ENCODE measurements at places on chromosomes 1 and 21. TPM values are rescaled to one million over a fixed set of nuclear protein-coding genes. Genes with fewer than 3 reads are reported as not detected.

DNA sequence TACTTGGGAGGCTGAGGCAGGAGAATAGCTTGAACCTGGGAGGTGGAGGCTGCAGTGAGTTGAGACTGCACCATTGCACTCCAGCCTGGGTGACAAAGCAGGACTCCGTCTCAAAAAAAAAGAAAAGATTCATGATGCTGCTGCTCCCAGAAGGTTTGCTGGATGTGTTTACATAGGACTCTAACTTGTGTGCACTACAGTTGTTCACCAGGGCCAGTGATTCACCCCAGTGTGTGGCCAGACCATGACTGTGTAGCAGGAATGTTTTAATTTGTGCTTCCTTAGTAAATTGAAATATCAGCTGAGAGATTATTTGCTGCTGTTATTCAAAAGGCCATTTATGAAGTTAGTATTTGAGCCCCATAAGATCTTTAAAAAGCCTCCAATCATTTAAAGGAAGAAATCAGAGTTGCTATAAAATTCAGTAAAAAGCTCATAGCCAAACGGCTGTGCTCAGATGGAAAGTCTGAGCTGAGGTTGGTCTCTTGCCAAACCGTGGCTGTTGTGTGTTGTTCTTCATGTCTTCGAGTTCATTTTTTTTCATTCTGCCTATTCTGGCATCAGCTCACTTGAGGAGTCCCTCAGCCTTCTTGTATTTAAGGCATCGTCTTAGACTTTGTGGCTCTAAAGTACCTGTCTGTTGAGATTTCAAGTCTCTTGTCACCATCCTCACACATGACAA is 18.1 kb upstream of the PGD start:
- no peak for DNase-seq

Gene PDPN
- total RNA-seq = 0.20 TPM

- DNase-seq = no peak
Observed at GRCh38 chr1:183124259-183124658, 61.8 kb upstream of the LAMC2 start.

Gene HSD3B2
- total RNA-seq = not detected

- DNase-seq = no peak
Observed at GRCh38 chr1:16978567-16979474, 1.6 kb downstream of the MFAP2 start.

DNA sequence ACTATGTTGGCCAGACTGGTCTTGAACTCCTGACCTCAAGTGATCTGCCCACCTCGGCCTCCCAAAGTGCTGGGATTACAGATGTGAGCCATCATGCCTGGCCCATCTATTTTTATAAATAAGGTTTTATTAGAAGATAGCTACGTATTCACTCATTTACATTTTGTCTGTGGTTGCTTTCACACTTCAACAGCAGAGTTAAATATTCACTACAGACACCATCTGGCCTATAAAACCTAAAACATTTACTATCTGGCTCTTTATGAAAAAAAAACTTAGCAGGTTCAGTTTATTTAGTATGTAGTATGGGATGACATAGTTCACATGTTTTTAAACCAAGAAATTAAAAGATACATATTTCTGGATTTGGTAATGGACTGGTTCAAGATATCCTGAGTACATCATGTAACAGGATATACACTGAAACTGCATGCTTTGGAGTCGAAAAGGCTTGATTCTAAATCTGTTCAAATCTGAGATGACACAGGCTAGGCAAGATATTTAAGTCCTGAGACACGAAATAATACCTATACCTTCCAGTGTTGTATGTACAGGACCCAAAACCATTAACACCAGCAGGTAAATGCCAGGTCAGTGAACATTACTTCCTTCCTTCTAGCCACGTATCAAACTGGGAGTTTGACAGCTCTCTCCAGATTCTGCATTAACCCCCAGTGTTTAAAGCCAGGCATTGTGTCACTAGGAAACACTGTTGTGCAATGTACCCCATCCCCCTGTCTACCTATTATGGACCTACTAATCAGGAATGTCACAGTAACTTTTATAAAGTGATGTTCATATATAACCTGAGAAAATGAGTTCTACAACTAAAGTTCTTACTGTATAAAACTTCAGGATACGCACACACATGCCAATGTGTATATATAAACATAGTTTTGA is 54.3 kb upstream of the SDC3 start:
- DNase-seq = no peak

DNA sequence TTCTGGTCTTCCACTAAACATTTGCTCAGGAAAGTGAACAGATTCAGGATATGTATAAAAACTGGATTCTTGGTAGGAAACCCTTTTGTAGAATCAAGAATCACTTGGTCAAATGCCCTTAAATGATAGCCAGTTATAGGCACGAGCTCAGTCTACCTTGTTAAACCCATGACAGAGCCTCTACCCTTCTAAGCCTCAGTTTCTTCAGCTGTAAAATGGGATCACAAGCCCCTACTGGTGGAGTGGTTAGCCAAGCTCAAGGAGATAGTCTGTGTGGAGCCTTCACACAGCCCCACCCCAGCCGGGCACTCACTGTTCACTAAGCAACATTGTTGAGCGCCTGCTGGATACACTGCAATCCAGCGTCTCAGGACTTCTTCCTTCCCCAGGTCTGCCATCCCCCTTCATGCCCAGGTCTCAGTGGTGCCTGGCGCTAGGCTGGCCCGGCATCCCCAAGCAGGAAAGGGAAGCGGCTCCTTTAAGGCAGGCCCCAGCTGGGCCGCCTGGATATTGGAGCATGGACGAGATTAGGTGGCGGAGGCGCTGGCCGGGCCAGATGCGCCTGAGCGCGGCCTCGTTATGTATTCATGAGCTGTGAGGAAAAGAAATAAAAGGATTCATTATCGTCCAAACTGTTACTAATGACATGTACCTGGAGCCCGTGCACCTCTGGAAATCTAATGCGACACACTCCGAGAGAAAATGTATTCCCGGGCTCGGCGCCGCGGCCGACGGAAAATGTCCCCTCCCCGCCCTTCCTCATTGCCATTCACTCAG is 75.6 kb downstream of the TAS1R2 start:
- no peak for DNase-seq

- no peak for DNase-seq
Observed at GRCh38 chr1:223885614-223886013, 39.9 kb upstream of the TP53BP2 start.

GRCh38 chr21:14911351-14911750 is 153.4 kb downstream of the NRIP1 start:
- DNase-seq = no peak

Gene CDK18
- total RNA-seq = 1.4 TPM

Gene CNIH4
- total RNA-seq = 45.7 TPM

GRCh38 chr1:159005676-159006075 is 4.0 kb upstream of the IFI16 start:
- no peak for DNase-seq

Gene IL6R
- total RNA-seq = 3.8 TPM

DNA sequence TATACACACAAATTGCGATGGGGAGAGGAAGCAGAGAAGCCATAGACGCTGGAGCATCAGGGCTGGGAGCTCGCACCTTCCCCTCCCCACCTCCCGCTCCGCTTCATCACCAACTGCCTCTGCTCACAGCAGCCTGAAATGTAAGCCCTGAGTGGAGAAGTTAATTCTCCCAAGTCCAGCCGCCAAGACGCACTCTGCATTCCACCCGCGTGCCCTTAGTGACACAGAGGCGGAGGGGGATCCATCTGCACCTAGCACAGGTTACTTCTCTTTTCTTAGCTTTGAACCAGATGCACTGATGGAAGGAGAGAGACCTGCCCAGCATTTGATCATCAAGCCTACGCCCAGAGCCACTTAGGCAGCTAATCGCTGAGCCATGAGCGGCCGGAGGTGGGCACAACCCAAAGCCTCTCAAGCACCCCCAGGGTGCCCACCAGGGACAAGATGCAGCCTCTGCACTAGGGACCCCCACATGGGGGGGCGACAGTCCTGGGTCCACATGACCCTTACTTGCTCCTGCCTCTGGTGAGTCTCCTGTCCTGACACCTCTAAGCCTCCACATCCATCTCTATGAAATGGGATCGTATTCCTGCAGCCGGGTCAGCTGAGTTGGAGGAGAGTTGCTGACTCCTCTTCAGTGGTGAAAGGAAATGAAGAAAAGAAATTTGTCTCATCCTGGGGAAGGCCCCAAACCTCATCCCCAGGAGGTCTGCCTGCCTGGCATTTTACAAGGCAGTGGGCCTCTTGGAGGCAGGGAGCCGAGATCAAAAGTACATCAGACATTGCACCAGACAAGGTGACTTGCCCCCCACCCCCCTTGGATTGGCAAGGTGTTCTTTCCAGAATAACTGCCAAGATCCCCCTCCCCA is 316.2 kb downstream of the MATN1 start:
- DNase-seq = no peak

Gene C1orf141
- not detected for total RNA-seq

- DNase-seq = no peak
Observed at GRCh38 chr1:119631086-119631432, 17.0 kb downstream of the ZNF697 start.
